ENCODE measurements at places on chromosomes 2 and 18. TPM values are rescaled to one million over a fixed set of nuclear protein-coding genes. Genes with fewer than 3 reads are reported as not detected.

CCDC121 gene
- total RNA-seq: 4.1 TPM

IL1A gene
- total RNA-seq: 1.1 TPM

DOK6 gene
- 28.6 TPM for total RNA-seq

NCKAP5 gene
- total RNA-seq: 2.7 TPM

FSHR gene
- total RNA-seq: not detected

ADAM23 gene
- total RNA-seq: 12.5 TPM

DNA sequence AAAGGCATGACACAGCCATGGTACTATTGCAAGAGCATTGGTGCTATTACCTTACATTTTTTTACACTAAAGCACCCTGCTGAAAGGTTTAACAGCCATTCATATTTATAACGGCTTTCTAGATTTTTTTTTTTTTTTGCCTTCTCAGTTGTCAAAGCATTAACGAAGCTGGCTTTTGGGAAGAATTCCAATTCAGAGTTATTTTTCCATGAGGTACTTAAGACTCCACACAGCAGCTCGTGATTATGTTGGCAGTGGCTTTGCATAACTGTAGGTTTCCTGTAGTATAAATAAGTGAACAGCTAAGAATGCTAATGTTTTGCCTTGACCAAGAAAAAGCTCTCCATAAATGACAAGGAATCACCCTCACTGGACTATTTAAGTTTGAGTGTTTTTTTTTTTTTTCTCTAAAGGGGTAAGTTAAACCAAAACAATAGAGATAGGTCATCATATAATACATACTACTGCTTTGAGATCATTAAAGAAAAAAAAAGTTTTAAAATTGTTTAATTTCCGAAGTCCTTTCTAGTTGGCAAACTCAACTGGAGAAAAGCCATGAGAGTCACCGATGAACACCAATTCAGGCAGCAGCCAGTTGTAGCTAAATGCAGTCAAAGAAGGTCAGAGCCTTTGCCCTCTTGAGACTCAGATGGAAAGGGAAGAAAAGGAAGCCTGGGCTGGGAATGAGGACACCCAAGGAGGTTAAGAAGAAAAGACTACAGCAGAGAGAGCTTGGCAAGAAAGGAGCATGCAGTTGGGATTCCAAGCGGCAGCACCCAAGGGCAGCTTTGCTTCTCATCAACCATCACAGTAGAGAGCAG lies 187.4 kb upstream of the NCKAP5 start:
- H3K27me3 ChIP-seq: no peaks in the 10 kb centered on the region
- H3K4me1 ChIP-seq: peaks cover 7% of the 10 kb centered on the region
- no peaks in the 10 kb centered on the region for H3K36me3 ChIP-seq
- peak; percentile 35 for DNase-seq
- H3K27ac ChIP-seq: no peak overlapping the region

DNA sequence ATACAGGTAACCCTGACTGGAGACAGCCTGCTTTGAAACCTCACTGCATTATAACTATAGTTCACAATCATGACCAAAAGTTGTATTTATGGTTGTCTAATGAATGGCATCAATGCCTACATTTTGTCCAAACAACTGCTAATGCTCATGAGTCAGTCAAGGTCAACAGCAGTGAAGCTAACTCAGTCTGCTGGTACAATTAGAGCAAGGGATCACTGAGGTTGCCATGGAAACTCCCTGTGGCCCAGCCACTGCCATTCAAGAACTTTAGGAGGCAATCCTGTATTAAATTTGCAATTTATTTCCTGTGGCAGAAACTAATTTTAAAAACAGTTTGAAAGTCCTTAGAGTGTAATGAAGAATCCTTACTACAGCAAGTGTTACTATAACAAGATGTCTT lies 185.1 kb upstream of the SMAD7 start:
- no peaks in the 10 kb centered on the region for H3K36me3 ChIP-seq
- no peaks in the 10 kb centered on the region for H3K27me3 ChIP-seq
- DNase-seq: no peak
- H3K4me1 ChIP-seq: no peaks in the 10 kb centered on the region
- no peak overlapping the region for H3K27ac ChIP-seq

- H3K27me3 ChIP-seq: no peaks in the 10 kb centered on the region
- no peak overlapping the region for H3K4me3 ChIP-seq
- DNase-seq: no peak
- no peak overlapping the region for H3K27ac ChIP-seq
- no peaks in the 10 kb centered on the region for H3K36me3 ChIP-seq
Observed at GRCh38 chr2:195639959-195640358, 17.1 kb upstream of the SLC39A10 start.

DNA sequence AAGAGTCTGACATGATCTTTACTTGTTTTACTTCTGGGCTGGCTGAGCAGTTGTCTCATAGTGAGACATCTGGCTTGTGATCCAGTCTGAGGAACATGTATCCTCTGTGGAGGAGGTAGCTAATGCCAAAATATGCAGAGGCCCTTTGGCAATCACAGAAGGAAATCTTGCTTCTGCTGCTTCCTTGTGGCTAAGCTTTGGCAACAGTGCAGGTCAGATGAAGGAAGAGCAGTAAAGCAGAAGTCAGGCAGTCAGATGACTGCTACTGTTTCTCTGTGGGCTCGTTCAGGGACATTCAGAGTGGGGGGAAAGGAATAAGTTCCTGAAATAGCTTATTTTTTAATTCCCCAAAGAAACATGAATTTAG lies 22.3 kb downstream of the DOK1 start:
- peak overlapping the region; percentile 73 for H3K27ac ChIP-seq
- H3K4me3 ChIP-seq: no peak overlapping the region
- DNase-seq: peak; percentile 76

GRCh38 chr2:113260991-113261390 lies 17.7 kb downstream of the PAX8 start:
- H3K4me1 ChIP-seq: no peaks in the 10 kb centered on the region
- no peak overlapping the region for H3K27ac ChIP-seq
- no peaks in the 10 kb centered on the region for H3K27me3 ChIP-seq

GRCh38 chr2:163191372-163191771 lies 352.8 kb upstream of the KCNH7 start:
- H3K4me3 ChIP-seq: no peak overlapping the region
- no peak overlapping the region for H3K27ac ChIP-seq
- H3K36me3 ChIP-seq: no peaks in the 10 kb centered on the region
- no peaks in the 10 kb centered on the region for H3K4me1 ChIP-seq
- H3K27me3 ChIP-seq: no peaks in the 10 kb centered on the region

GRCh38 chr2:119469661-119470297 lies 38.1 kb downstream of the TMEM37 start:
- H3K27me3 ChIP-seq: no peaks in the 10 kb centered on the region
- no peaks in the 10 kb centered on the region for H3K4me1 ChIP-seq
- DNase-seq: no peak
- H3K27ac ChIP-seq: no peak overlapping the region
- no peaks in the 10 kb centered on the region for H3K36me3 ChIP-seq

- no peak overlapping the region for H3K4me3 ChIP-seq
- no peak overlapping the region for H3K27ac ChIP-seq
- no peaks in the 10 kb centered on the region for H3K27me3 ChIP-seq
- H3K4me1 ChIP-seq: no peaks in the 10 kb centered on the region
Observed at GRCh38 chr2:80531319-80531718, 226.8 kb upstream of the LRRTM1 start.

- H3K27me3 ChIP-seq: no peaks in the 10 kb centered on the region
- no peak overlapping the region for H3K27ac ChIP-seq
- no peaks in the 10 kb centered on the region for H3K36me3 ChIP-seq
- no peak for DNase-seq
- H3K4me3 ChIP-seq: no peak overlapping the region
Observed at GRCh38 chr2:98480598-98480997, 35.9 kb downstream of the INPP4A start.

DNA sequence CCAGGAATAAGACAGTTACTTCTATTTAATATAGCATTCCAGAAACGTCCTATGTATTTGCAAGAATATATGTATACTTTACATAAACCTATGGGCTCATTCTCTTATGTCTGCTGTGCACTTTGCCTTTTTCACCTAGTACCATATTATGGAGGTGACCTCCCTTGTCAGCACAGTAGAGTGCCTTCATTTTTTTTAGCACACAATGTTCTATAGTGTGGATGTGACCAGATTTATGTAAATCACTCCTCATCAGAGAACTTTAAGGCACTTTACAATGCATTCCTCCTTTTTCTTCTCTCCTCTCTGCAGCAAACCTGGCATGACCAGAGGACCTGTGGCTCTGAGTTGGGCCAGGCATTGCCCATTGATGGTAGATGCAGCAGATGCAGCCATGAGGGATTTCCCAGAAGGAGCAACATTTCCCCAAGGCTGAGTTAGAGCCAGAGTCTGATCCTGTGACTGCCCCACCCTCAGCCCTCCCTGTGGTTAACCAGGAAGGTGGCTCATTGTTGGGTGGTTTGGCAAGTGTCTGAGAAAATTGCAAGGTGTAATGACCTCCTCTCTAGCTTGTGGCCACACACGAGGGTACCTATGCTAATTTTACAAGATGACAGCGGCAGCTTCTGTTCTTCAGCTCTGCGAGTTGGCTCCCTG lies 76.5 kb upstream of the DLX2 start:
- DNase-seq: no peak
- no peaks in the 10 kb centered on the region for H3K36me3 ChIP-seq
- H3K27me3 ChIP-seq: no peaks in the 10 kb centered on the region

- H3K27ac ChIP-seq: no peak overlapping the region
- no peaks in the 10 kb centered on the region for H3K4me1 ChIP-seq
Observed at GRCh38 chr2:41853427-41854191, 194.2 kb upstream of the PKDCC start.

DNA sequence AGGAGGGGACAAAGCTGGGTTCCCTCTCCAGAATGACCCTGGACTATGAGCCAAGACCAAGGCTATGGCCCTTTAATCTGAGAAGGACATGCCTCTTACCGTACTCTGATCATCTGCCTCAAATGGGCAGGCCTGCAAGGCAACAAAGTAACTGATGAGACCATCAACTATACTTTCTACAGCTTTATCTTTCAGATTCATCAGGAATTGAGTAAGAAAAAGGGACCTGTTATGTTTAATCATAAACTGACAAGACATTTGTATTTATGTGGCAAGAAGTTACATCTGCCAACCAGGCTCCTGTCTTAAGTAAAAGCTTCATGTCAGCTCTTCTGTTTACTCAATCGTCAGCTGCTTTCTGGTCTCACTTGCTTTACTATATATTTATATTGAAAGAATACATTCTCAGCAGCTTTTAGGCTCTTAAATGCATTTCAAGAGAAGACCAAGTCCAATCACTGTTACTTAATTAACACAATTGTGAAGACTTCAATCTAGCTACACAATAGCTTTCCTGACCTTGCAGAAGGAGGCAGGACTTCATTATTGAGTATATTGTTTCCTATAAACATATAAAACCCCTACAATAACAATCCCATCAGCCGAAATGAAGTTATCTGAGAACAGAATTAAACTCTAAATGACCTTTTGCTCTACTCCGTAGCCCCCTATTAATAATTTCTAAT lies 163.8 kb downstream of the ETAA1 start:
- no peaks in the 10 kb centered on the region for H3K36me3 ChIP-seq
- no peaks in the 10 kb centered on the region for H3K27me3 ChIP-seq
- H3K27ac ChIP-seq: no peak overlapping the region
- no peak for DNase-seq
- no peak overlapping the region for H3K4me3 ChIP-seq
- no peaks in the 10 kb centered on the region for H3K4me1 ChIP-seq

- H3K36me3 ChIP-seq: no peaks in the 10 kb centered on the region
- peaks cover 5% of the 10 kb centered on the region for H3K4me1 ChIP-seq
- no peak overlapping the region for H3K4me3 ChIP-seq
- H3K27ac ChIP-seq: no peak overlapping the region
- DNase-seq: no peak
Observed at GRCh38 chr2:84958135-84959059, 12.6 kb upstream of the KCMF1 start.

GRCh38 chr2:120029672-120030640 lies 17.1 kb downstream of the EPB41L5 start:
- no peak overlapping the region for H3K27ac ChIP-seq
- no peaks in the 10 kb centered on the region for H3K36me3 ChIP-seq
- no peak for DNase-seq
- H3K4me1 ChIP-seq: no peaks in the 10 kb centered on the region

- no peaks in the 10 kb centered on the region for H3K27me3 ChIP-seq
- H3K27ac ChIP-seq: no peak overlapping the region
- H3K36me3 ChIP-seq: peaks cover 15% of the 10 kb centered on the region
- peaks cover 3% of the 10 kb centered on the region for H3K4me1 ChIP-seq
- no peak overlapping the region for H3K4me3 ChIP-seq
Observed at GRCh38 chr2:231367178-231367577, 28.3 kb upstream of the B3GNT7 start.

DNA sequence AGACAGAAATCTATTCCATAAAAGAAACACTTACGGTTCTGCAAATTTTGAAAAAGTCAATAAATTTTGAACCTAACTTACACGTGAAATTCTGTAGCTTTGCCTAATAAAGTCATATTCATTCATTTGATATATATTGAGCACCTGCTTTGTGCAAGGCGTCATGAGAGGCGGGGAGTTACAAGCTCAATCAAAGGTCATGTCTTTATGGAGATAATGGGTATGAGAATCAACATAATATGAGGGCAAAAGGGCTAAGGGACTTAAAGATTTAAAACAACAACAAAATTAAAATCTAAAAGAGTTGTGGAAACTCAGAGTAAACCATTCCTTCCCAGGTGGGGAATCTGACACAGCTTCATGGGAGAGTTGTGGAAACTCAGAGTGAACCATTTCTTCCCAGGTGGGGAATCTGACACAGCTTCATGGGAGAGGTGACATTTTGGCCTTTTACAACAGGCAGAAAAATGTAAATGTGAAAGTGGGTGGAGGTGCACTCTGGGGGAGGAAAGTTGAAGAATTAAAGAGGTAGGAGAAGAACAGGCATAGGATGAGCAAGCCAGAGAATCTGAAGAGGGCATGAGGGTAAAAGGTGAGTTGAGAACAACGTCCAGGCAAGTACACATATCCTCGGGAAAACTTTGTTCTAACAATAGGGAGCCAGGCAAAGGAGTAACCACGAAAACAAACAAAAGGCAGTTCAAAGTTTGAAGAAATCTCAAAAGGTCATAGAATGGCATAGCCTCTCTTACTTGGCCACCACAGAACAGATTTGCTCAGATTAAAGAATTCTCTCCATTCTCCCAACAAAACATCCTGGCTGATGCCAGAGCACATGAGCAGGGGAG lies 49.5 kb upstream of the CD226 start:
- no peaks in the 10 kb centered on the region for H3K27me3 ChIP-seq
- DNase-seq: no peak
- no peaks in the 10 kb centered on the region for H3K4me1 ChIP-seq
- H3K4me3 ChIP-seq: no peak overlapping the region
- H3K27ac ChIP-seq: no peak overlapping the region

GRCh38 chr2:20599861-20600461 lies 50.9 kb downstream of the HS1BP3 start:
- no peaks in the 10 kb centered on the region for H3K36me3 ChIP-seq
- DNase-seq: peak; percentile 13
- peaks cover 56% of the 10 kb centered on the region for H3K4me1 ChIP-seq

- peaks cover 9% of the 10 kb centered on the region for H3K27me3 ChIP-seq
- no peak overlapping the region for H3K4me3 ChIP-seq
- H3K27ac ChIP-seq: no peak overlapping the region
- DNase-seq: no peak
Observed at GRCh38 chr18:59085126-59085794, 54.4 kb upstream of the SEC11C start.
